ENCODE measurements at places on chromosomes 4 and X. TPM values are rescaled to one million over a fixed set of nuclear protein-coding genes. Genes with fewer than 3 reads are reported as not detected.

Gene ALAS2
- not detected for total RNA-seq

Gene RPGR
- 5.0 TPM for total RNA-seq

Gene PDGFC
- total RNA-seq, result 36.6 TPM

Gene CXCL5
- 1.7 TPM for total RNA-seq

Gene ARX
- not detected for total RNA-seq

Gene DCX
- total RNA-seq, result not detected

Gene STK32B
- 8.3 TPM for total RNA-seq

Gene ADAM29
- total RNA-seq, result not detected

Gene MECP2
- 20.6 TPM for total RNA-seq

Gene TSPAN7
- total RNA-seq, result 0.28 TPM

Gene STOX2
- total RNA-seq, result 0.75 TPM

Gene ATOH1
- not detected for total RNA-seq

Gene MAGEE2
- total RNA-seq, result not detected

Gene SHROOM3
- 22.8 TPM for total RNA-seq

Gene GNRHR
- total RNA-seq, result not detected
